ENCODE measurements at places on chromosomes 6 and 20.

DNA sequence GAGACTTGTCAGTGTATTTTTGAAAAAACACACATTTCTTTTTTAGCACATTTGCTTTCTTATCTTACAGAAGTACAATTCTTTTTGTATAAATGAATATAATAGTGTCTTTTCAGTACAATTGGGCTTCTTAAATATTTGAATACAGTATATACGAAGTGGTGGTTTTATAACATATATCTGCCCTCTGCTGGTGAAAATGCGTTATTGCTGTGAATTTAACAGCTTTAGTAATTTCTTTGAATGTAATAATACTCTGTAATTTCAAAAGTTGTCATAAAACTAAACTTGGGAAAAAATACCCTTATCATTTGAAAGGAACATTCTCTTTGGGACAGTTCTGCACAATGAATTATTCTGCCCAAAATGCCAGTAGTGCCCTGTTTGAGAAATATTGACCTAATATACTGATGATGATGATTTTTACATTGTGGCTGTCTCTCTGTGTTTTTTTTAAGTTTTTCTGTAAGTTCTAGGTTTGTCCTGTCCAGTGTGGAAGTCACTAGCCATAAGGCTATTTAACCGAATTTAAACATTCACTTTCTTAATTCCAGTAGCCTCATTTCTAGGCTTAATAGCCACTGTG is 19.0 kb downstream of the SMAP1 start:
- DNase-seq, result no peak

- no peak for DNase-seq
These were observed 6.9 kb upstream of the RNF144B start for GRCh38 chr6:18380158-18380836.

GRCh38 chr6:20655317-20655716 is 121.1 kb downstream of the CDKAL1 start:
- DNase-seq, result no peak

GRCh38 chr6:148345176-148345575 is 2.5 kb downstream of the SASH1 start:
- no peak for DNase-seq

GRCh38 chr6:164502833-164503232 is 806.6 kb downstream of the C6orf118 start:
- DNase-seq, result no peak

DNA sequence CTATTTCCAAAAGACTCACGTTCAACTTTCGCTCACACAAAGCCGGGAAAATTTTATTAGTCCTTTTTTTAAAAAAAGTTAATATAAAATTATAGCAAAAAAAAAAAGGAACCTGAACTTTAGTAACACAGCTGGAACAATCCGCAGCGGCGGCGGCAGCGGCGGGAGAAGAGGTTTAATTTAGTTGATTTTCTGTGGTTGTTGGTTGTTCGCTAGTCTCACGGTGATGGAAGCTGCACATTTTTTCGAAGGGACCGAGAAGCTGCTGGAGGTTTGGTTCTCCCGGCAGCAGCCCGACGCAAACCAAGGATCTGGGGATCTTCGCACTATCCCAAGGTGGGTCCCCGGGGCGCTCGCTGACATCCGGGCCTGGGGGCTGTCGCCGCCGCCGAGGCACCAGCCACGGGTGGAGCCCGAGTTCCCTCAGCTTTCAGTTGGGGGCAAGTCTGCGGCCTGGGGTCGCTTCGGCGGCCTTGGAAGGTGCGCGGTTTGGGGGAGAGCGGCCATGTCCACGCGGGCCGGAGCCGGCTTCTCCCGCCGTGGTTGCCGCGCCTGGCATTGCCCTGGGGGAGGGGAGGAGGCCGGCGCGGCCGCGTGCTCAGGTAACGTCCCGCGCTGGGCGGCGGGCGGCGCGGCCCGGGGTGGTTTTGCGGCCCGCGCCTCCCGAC is 429 bp downstream of the AMD1 start:
- DNase-seq, result no peak

DNA sequence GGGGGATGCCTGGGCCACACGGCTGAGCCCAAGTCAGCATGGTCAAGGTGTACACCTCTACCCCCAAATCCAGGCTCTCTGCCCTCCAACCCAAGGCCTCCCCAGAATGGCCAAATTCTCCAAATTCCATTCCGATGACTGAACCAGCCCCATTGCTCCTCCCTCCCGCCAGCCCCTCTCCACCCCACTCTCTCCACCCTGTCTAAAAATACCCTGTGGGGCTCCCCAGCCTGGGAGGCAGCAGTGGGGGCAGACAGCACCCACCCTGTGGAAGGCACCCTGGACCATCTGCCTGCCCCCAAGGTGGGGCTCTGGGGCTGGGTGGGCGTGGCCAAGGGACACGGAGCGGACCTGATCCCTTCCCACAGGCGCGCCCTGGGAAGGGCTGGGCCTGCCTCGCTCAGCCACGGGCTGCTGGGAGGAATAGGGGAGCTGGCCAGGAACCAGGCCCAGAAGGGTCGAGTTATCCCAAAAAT is 11.4 kb downstream of the TEAD3 start:
- DNase-seq, result no peak

DNA sequence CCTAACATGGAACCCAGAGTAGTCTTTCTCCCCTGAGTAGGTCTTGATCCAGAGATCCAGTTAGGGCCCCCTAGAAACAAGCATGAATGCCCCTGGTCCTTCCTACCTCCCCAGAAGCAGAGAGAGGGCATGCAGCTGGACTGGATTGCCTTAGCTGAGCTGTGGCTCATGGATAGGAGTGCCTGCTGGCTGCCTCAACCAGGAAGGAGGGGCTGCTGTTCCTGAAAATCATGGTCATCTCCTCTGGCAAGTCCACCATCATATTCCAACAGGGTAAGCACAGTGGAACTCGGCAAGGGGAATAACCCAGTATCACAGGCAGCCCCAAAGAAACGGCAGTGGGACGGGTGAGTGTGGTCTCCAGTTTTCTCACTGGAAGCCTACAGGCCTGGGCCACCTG is 53.1 kb upstream of the ENTPD6 start:
- no peak for DNase-seq

DNA sequence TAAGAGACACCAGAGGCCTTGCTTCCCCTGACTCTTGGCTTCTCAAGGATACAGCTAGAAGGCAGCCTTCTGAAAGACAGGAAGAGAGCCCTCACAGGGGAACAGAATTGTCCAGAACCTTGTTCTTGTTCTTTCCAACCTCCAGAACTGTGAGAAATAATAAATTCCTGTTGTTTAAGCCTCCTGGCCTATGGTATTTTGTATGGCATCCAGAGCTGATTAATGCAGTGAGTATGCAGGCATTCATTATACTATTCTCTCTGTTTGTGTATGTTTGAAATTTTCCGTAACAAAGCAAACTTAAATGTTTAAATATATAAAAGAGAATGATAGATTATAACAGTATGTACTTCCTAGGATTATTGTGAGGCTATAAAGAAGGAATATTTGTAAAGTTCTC is 903.4 kb upstream of the FLRT3 start:
- no peak for DNase-seq

DNA sequence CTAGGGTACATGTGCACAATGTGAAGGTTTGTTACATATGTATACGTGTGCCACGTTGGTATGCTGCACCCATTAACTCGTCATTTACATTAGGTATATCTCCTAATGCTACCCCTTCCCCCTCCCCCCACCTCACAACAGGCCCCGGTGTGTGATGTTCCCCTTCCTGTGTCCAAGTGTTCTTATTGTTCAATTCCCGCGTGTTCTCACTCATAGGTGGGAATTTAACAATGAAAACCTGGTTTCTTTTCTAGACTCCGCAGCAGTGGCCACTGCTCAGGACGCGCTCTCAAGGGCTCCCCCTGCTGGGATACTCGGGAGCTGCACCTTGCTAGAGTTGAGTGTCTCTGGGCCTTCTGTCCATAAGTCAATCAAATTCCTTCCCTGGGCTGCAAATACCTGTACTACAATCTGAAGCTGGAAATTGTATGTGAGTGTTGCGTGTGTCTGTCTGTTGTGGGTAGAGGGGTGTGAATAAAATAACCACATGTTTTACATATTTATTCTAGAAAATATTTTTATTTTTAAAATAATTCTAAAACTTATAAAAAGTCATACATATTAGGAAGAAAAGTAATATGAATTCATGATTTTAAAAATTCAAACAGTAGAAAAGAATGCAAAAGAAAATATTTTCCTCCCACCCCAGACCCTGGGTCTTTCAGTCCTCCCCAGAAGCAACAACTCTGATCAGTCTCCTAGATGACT is 8.2 kb upstream of the CEP250 start:
- no peak for DNase-seq

DNA sequence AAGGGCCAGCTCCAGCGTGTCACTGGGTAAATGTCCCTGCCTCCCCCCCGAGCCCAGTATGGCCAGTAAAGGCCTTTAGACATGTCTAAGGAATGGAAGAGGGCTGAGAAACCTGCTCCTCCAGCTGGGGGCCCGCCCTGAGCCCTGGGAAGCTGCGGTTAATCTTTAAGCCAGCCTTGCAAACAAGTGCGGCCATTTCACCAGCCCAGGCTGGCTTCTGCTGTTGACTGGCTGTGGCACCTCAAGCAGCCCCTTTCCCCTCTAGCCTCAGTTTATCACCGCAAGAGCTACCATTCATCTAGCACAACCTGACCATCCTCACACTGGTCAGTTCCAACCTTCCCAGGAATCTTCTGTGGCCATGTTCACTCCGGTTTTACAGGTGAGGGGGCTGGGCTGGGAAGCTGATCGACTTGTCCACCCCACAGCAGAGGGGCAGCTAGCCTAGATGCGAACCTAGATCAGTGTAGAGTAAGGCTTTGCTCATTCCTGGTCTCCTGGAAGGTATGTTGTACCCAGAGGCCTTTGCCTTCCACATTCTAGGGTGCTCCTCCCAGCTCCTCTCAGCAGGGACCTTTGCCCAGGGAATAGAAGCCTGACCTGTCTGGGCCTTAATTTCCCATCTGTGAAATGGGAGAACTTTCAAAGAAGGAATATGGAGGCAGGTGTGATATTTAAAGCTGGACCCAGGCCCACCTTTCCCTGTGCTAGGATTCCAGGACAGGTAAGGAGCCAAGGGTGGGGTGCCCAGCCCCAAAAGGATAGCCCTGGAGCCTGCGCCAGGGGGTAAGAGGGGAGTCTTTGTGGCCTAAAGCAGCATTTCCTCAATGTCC is 1.2 kb upstream of the SRC start:
- no peak for DNase-seq

Data from vagina (tissue), 2 donors.